ENCODE measurements at places on chromosomes 2 and 18.
A peak's percentile ranks its signal among the peaks of the same experiment; 100 is the strongest.

GRCh38 chr2:3520591-3520990 lies 1.3 kb upstream of the ADI1 start:
- DNase-seq: no peak

DNA sequence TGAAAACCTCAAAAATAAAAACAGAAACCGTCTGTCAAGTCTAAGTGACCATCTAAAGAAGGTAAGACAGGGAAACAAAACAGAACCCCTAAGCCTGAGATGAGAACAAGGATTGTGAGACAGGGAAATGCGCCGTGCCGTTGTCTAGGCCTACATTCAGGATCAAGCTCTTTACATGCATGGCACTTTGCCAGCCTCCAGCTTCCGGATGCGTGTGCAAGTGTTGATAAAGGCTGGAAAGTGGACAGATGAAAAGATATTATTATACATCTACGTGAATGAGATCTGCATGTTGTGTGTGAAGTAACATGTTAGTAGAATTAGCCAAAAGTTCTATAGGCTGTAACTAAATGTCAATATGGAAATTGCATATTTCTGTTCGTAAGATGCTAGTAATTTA lies 28.6 kb upstream of the TMEM87B start:
- no peak for DNase-seq

DNA sequence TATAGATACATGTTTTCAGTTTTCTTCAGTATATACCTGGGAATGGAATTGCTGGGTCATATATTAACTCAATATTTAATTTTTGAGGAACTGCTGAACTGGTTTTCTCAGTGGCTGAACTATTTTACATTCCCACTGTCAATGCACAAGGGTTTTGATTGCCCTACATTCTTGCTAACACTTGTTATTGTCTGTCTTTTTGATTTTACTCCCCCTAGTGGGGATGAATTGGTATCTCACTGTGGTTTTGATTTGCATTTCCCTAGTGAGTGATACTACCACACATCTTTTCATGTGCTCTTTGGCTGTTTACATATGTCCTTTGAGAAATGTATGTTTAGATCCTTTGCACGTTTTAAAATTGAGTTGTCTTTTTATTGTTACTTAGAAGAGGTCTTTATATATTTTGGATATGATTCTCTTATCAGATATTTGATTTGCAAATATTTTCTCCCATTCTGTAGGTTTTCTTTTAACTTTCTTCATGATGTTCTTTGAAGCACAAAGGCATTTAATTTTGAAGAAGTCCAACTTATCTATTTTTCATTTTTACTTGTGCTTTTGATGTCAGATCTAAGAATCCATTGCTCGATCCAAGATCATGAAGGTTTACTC lies 36.2 kb downstream of the ASB1 start:
- peak; percentile 67 for DNase-seq

DNA sequence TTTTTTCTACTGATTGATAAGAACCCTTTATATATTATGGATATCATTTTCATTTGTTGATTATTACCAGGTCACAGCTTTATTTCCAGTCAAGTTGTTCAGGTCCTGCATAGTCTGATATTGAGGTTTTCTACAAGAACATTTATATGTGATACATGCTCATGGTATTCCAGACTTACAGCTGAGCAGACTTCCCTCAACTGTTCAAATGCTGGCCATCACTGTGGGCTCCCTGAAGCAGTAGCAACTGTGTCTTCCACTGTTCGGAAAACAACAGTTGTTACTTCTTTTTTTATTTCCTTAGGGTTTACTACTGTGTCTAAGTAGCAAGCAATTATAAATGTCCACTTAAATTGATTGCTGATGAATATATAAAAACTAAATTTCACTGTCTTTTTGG lies 79.5 kb downstream of the DGKD start:
- DNase-seq: no peak

DNA sequence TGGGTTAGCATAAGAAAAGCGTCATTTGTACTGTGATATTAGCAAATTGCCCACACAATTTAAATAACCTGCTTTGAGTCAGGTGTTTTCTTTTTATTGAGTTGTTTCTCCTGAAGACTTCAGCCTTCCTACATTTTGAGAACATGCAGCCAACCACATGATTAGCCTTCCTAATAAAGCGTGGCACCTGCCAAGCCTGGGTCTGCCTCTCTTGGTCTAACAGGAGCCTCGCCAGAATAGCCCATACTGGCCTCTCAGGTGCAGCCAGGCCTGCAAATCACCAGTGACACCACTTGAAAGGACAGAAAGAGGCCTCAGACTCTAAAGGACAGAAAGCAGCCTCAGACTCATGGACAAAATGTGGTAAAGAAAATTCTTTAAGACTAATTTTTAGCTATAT lies 653.8 kb downstream of the BCL11A start:
- no peak for DNase-seq

DNA sequence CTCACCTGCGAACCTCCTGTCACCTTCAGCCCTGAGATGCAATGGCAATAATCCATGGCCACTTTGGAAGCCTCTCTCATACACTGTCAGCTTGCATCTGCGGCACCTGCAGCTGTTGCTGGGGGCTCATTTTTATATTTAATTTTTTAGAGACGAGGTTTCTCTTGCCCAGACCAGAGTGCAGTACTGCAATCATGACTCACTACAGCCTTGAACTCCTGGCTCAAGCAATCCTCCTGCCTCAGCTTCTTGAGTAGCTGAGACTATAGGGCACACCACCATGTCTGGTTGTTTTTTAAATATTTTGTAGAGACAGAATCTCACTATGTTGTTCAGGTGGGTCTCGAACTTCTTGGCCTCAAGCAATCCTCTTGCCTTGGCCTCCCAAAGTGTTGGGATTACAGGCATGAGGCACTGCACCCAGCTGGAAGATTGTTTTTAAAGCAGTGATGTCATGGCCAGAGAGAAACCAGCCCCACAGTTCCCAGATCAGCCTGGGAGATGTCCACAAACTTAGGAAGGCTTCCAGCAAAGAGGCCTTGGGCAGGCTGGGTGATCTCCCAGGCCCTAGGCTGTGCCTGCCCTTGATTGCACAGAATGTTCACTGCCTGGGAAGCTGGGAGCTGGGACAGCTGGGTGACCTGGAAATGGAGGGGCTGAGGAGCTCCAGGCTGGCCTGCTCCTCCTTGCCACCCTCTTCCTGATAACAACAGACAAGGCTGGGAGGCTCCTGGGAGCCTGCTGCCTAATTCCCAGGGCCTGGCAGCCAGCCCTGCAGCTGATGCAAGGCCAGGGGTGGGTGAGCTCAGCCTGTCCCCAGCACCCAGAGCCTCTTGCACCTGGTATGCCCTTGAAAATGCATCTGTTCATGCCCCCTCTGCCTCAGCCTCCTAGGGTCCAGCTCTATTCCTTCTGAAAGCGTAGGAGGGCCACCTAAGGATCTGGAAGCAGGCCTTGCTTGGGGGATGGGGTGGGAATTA lies 27.1 kb downstream of the SH2D6 start:
- no peak for DNase-seq

DNA sequence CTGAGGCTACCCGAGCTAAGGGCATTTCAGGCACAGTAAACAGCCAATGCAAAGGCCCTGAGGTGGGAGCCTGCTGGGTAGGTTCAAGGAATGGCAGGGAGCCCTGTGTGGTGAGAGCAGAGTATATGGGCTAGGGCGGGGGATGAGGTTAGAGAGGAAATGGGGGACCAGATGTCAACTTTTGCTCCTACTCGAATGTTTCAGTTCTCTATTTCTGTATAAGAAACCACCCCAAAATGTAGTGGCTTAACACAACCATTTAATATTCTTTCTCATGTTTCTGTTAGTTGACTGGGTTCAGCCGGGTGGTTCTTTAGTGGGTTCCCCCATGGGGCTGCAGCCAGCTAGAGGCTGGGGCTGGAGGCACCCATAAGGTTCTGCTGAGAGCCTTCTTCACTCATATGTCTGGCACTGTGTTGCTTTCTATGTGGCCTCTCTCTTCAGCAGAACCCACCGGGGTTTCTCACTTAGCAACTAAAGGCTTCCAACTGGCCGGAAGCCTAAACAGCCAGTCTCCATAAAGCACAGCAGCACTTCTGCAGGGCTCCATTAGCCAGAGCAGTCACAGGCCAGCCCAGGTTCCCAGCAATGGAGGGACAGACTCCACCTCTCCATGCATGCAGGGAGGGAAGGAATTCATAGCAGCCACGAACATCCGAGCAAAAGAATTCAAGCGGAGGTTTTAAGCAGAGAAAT lies 5.6 kb upstream of the ATOH8 start:
- no peak for DNase-seq

DNA sequence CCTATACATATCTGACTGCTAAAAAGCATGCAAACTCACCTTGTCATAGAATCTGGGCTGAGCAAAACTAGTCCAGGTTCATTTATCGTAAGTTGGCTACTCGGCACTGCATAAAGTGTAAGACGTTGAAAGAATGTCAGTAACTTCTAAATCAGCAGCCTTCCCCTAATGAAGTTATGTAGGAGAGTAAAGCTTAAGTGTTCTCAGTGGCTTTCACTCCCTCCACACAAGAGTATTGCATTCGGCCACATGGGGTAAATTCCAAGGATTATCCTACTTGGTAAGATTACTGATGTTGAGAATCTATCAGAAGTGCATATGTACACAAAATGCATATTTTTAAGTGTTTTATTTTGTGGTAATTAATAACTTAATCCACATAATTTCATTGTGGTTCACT lies 130.1 kb downstream of the LCLAT1 start:
- no peak for DNase-seq

DNA sequence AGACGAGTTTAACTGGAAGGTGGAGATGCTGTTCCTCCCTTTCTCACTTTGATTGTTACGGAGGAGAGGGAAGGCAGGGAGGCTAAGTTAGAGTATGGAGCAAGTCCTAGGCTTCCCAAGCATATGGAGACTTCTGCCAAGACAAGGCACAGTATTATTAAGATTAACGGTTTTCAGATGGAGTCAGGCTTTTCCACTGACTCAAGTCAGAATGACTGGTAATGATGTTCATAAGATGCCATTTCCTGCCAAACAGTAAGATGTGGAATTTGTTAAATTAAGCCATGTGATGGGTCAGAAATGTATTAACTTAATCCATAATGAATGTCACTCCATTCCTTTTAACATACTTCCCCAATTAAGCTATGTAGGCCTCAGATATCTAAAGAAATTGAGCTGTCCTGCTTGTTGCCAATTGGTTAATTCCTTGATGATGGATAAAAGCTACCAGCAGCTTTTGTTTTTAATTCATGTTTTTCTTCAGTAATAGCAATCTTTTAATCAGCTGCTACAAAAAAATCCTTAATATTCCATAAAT lies 383.7 kb downstream of the ZNF521 start:
- DNase-seq: no peak

- DNase-seq: no peak
Observed at GRCh38 chr2:69567909-69568300, 75.6 kb downstream of the AAK1 start.

GRCh38 chr18:13371689-13372418 lies 153.3 kb downstream of the LDLRAD4 start:
- DNase-seq: no peak

GRCh38 chr18:23756590-23757436 lies 67.6 kb downstream of the LAMA3 start:
- no peak for DNase-seq

- DNase-seq: peak; percentile 49
Observed at GRCh38 chr2:174632841-174633622, 35.4 kb upstream of the WIPF1 start.

- DNase-seq: no peak
Observed at GRCh38 chr2:39665811-39666490, at the start of gene TMEM178A. TSS of gene TMEM178A (plus strand) at chr2:39665917. CDS start at chr2:39665975, 58 bp downstream.

- DNase-seq: peak; percentile 61
Observed at GRCh38 chr2:241772063-241772499, 4.5 kb upstream of the GAL3ST2 start.

DNA sequence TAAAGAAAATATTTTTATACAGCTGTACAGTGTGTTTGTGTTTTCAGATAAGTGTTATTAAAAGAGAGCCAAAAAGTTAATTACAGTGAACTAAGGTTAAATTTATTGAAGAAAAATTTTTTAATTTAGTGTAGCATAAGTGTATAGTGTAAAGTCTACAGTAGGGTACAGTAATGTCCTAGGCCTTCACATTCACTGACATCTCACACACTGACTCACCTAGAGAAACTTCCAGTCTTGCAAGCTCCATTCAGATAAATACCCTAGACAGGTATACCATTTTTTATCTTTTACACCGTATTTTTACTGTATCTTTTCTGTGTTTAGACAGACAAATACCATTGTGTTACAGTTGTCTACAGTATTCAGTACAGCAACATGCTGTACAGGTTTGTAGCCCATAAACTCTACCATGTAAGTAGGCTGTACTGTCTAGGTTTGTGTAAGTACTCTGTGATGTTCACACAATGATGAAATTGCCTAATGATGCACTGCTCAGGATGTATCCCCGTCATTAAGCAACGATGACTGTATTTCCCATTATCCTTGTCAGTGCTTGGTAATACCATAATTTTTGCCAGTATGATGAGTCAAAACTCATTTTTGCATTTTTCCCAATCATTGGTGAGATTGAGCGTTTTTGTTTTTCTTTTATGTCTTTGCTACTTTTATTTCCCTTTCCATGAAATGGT lies 48.2 kb upstream of the B3GNT2 start:
- no peak for DNase-seq

DNA sequence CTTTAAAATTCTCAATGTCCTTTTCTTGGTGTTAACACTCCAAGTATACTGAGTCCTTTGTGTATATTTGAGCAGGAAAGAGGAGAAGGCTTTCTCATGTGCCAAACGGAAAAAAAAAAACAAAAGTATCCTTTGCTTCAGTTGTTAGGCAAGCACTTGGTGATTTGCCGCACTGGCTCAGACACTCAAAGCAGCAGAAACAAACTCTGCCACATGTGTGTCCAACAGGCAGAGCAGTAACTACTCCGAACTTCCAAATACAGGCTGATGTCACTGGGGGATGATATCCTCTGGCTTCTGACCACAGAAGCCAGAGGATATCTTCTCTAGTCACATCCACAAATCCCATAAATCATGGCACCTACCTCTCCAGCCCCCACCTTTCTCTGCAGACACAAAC lies 108.0 kb upstream of the SALL3 start:
- DNase-seq: no peak

GRCh38 chr2:20608666-20609348 lies 42.1 kb downstream of the HS1BP3 start:
- no peak for DNase-seq

- DNase-seq: peak; percentile 30
Observed at GRCh38 chr2:240136671-240137292, 677 bp upstream of the COPS9 start.

- DNase-seq: peak; percentile 44
Observed at GRCh38 chr2:7014174-7014640, 97.0 kb downstream of the RNF144A start.

GRCh38 chr2:167048829-167049228 lies 160.5 kb downstream of the XIRP2 start:
- no peak for DNase-seq

DNA sequence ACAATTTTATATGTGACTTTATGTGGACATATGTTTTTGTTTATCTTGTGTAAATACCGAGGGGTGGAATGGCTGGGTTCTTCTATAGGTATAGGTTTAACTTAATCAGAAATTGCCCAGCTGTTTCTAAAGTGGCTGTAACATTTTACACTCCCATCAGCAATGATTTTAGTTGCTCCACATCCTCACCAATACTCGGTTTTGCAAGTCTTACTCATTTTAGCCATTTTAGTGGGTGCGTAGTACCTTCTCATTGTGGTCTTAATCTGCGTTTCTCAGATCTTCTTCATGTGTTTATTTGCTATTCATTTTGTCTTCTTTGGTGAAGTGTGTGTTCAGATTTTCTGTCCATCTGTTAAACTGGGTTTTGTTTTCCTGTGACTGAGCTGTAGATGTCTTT lies 95.4 kb upstream of the BCL2L11 start:
- DNase-seq: peak; percentile 42

GRCh38 chr18:48308755-48309575 lies 100.2 kb downstream of the ZBTB7C start:
- no peak for DNase-seq

All from activated CD4-positive, alpha-beta T cell treated with anti-CD3 and anti-CD28 coated beads, Interleukin-10, Interleukin-2, amounts not matched to agents 100 ng/mL and 50 ng/mL, durations not matched to agents 16 hours and 8 hours (primary cell).